Stimulated activated CD8-positive, alpha-beta memory T cell treated with anti-CD3 and anti-CD28 coated beads, Interleukin-4, amount 100 ng/mL, for 1 hour (primary cell): ENCODE measurements at places on chromosomes 5 and 9.

- no peak for DNase-seq
These were observed 812.0 kb upstream of the ZNF608 start for GRCh38 chr5:125558466-125558865.

DNA sequence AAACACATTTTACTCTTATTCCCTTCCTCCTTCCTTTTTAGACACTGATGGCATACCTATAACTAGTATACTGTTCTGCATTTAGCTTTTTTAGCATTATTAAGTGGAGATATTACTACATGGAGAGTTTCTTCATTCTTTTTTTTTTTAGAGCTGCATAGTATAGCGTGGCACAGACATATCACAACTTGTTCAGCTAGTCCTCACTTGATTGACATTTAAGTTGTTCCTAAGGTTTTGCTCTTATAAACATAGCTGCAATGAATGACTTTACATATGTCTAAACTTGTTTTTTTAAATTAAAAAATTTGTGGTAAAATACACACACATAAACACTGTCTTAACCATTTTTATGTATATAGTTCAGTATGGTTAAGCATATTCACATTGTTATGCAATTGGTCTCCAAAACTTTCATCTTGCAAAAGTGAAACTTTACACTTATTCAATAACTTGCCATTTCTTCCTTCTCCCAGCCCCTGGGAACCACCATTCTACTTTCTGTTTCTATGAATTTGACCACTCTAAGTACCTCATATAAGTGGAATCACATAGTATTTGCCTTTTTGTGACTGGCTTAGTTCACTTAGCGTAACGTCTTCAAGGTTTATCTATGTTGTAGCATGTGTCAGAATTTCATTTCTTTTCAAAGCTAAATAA, 48.7 kb downstream of the ANKDD1B start:
- no peak for DNase-seq

GRCh38 chr5:146751781-146752401, 126.7 kb downstream of the PPP2R2B start:
- DNase-seq, result peak; percentile 33

DNA sequence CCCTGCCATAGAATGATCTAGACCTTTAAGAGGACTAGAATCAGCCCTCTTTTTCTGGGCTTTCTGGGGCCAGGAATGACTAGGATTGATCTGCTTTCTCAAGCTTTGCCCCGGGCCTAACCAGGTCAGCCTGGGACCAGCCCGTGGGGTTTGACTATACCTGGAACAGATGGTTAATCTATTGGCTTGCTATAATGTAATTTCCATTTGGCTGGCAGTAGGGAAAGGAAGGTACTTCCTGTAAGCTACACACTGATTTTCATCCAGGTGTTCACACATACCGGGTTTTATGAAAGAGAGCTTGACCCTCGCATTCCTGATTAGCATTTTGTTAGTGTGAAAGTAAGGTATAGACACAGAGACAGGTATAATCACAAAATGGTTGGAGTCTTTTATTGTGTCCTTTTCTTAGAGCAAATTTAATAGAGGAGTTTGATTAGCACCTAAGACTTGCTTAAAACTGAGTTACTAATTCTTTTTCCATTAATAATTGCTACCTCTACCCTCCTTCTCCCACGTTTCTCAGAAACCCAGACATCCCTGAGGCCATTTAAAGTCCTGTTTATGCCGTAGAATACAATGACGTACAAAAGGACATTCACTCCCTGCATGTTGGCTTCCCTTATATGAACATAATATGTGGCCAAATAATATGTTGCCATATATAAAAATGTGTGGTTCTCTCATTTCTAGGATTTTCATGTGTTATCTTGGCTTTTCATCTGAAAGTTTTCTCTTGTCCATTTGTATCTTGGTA, 17.3 kb downstream of the LNPEP start:
- no peak for DNase-seq

DNA sequence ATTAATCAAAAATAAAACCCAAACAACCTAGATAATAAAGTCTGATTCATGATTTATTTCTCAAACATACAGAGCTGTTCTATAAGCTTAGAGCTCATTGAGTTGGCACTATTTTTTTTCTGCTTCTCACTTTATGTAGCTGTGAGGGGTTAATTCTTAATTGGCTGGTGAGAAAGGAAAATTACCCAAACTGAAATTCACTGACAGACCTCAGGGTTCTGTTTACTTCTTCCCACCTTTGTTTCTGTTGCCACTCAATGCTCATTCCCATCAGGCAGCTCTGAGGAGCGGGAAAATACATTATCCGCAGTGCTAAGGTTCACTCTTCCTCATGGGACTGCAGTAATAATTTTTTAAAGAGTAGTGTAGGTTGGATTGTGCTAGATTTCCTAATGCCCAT, 139.9 kb downstream of the KCTD16 start:
- DNase-seq, result no peak

DNA sequence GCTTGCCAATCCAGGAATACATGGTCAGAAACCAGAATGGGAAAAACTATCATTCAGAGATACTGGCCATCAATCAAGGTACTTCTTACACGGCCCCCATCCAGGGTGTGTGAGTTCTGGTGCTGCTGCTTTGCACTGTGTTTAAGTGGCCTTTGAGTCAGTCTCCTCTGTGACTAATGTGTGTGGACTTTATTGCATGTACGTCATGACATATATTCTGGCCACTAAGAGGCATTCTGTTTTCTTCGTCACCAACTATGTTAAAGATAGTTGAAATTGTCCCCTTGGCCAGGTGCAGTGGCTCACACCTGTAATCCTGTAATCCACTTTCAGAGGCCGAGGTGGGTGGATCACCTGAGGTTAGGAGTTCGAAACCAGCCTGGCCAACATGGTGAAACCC, 8.5 kb downstream of the EXOSC3 start:
- no peak for DNase-seq
